ENCODE measurements at places on chromosomes 11 and 22. TPM values are rescaled to one million over a fixed set of nuclear protein-coding genes. Genes with fewer than 3 reads are reported as not detected.

The IGLL1 gene
- total RNA-seq: not detected

The TMPRSS13 gene
- total RNA-seq: 0.72 TPM

The OR6T1 gene
- total RNA-seq: 1.2 TPM

The MS4A6E gene
- not detected for total RNA-seq

The SLC16A8 gene
- total RNA-seq: not detected

The PANX3 gene
- total RNA-seq: not detected
